ENCODE measurements at places on chromosomes 3 and 15.

GRCh38 chr3:2783261-2783660 lies 326.9 kb downstream of the IL5RA start:
- DNase-seq: no peak

DNA sequence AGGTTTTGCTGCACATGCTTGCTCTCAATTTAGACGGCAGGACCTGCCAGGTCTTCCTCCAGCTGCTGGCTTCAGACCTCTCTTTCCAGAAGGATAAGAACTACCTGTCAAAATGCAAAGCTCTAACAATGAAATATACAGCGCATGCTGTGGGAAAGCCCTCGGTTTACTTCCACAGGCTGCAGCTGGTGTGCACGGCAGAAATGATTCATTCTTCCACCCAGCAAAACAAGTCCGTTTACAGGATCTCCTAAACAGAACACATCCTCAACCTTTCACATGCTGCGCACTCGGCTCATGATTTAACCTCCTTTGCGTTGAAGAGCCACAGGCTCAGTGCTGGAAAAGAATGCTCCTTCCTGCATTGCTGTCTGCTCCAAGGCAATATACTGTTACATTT lies 92.4 kb upstream of the WNT5A start:
- no peak for DNase-seq

DNA sequence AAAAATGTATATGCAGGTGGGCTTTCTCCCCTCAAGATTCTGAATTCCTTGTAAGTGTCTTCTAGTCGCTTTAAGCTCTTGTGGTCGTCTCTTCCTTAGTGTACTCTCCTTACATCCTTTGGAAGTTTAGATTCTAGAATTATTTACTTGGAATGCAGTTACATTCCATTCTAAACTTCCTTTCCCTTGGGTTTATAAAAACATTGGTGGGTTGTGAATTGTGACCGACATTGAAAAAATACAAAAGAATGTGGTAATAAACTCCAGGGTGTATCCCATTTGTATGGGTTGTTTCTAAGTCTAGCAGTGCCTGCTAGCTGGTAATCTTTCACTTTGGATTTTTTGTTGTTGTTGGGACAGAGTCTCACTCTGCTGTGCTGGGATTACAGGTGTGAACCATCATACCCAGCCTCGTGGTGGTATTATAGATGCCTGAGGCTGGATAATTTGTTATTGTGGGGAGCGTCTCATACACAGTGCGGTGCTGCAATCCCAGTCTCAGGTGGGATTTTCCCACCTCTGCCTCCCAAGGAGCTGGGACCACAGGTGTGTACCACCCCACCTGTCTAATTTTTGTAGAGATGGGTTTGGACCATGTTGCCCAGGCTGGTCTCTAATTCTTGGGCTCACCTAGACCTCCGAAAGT lies 9.1 kb downstream of the CHD2 start:
- DNase-seq: no peak

GRCh38 chr3:12986521-12986920 lies 86.7 kb downstream of the IQSEC1 start:
- no peak for DNase-seq

DNA sequence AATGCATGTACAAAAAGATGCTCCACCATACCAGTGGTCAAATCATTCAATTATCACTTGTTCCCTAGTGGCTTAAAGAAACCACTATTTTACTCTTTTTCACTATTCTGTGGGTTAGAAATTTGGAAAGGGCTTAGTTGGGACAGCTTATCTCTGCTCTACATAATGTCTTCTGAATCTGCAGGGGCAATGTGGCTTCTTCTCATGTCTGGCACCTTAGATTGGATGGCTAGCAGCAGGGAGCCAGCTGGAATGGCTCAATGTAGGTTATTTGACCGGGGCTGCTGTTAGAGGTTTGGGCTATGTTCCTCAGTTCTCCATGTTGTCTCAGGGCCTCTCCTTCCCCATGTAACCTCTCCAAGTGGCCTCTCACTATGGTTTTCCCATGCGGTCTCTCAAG lies 57.5 kb upstream of the EPHB1 start:
- no peak for DNase-seq
